Neuronal stem cell (in vitro differentiated cells): ENCODE measurements at places on chromosomes 4 and X.

GRCh38 chrX:21740329-21741274, 17.3 kb downstream of the SMPX start:
- H3K27ac ChIP-seq, result no peak overlapping the region
- H3K27me3 ChIP-seq, result no peaks in the 10 kb centered on the region
- no peak overlapping the region for H3K4me3 ChIP-seq
- no peaks in the 10 kb centered on the region for H3K36me3 ChIP-seq

DNA sequence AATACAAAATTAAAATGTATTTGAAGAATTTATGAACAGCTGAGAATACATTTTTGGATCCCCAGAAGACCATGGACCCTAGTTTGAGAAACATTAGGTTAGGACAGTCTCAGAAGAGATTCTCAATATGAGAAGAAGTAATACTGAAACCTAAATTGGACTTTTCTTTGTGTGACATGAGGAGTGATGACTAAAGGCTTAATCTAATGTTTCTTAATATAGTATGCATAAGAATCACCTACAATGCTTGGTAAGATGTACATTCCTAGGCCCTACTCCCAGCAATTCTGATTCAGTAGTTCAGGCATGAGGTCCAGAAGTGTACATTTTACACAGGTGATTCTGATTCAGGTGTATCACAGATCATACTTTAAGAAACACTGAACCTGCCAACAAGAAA, 31.6 kb upstream of the HUWE1 start:
- H3K27me3 ChIP-seq, result no peaks in the 10 kb centered on the region
- H3K36me3 ChIP-seq, result no peaks in the 10 kb centered on the region
- no peak overlapping the region for H3K27ac ChIP-seq
- no peaks in the 10 kb centered on the region for H3K4me1 ChIP-seq
- H3K4me3 ChIP-seq, result no peak overlapping the region

GRCh38 chr4:25860586-25861279, 2.1 kb downstream of the SEL1L3 start:
- no peak overlapping the region for H3K4me3 ChIP-seq
- DNase-seq, result no peak
- no peak overlapping the region for H3K27ac ChIP-seq
- H3K4me1 ChIP-seq, result peaks cover 9% of the 10 kb centered on the region

- no peak overlapping the region for H3K27ac ChIP-seq
- H3K36me3 ChIP-seq, result no peaks in the 10 kb centered on the region
- H3K27me3 ChIP-seq, result no peaks in the 10 kb centered on the region
- H3K4me1 ChIP-seq, result peaks cover 22% of the 10 kb centered on the region
- DNase-seq, result no peak
- peak overlapping the region; percentile 4 for H3K4me3 ChIP-seq
Measured at GRCh38 chr4:128600996-128601871, 208.3 kb upstream of the JADE1 start.

- no peak for DNase-seq
- H3K4me1 ChIP-seq, result no peaks in the 10 kb centered on the region
- peaks cover 24% of the 10 kb centered on the region for H3K27me3 ChIP-seq
- no peaks in the 10 kb centered on the region for H3K36me3 ChIP-seq
- H3K4me3 ChIP-seq, result no peak overlapping the region
Measured at GRCh38 chrX:136549226-136549625, 17.2 kb downstream of the VGLL1 start.

DNA sequence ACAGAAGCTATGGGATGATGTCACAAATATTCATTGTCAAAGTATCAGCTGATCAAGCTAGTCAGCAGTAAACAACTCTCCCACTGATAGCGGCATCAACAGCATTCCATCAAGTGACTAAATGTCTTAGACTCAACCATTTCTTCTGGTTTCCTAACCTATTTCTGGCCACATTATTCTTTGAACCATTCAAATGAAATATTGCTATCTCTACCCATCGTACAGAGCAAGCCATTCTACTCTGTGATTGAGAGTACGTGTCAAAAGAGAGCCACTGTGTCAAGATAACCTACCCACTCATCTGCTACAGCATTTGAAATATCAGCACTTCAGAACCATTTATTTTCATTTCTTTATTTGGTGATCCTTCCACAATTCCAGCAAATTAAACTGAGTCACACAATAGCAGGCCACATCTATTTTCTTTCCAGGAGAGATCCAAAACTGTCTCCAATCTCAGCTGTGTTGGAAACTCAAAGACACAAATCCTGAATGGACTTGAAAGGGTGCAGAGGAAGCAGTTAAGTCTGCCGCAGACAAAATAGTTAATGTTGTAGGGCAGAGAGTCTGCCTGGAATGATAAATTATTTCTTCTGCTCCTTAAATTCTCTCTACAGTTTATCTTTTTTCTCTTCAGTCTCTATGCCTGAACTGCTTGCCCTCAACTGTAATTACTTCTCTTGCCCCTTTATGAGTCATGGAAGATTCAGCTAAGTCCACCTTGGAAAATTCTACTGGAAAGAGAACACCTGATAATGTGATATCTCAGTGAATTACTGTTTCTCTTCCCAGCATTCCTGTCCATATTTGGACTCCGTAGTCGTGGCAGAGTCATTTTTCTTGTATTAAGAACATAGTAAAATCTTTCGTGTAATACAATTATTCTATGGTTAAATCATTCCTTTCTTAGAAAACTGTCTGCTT, 364.8 kb downstream of the PDGFC start:
- no peaks in the 10 kb centered on the region for H3K4me1 ChIP-seq
- no peaks in the 10 kb centered on the region for H3K36me3 ChIP-seq
- no peak for DNase-seq
- H3K4me3 ChIP-seq, result no peak overlapping the region
- H3K27ac ChIP-seq, result no peak overlapping the region

- no peak for DNase-seq
- H3K4me1 ChIP-seq, result no peaks in the 10 kb centered on the region
- no peaks in the 10 kb centered on the region for H3K36me3 ChIP-seq
- no peaks in the 10 kb centered on the region for H3K27me3 ChIP-seq
Measured at GRCh38 chr4:91366554-91366953, 937.2 kb upstream of the GRID2 start.

DNA sequence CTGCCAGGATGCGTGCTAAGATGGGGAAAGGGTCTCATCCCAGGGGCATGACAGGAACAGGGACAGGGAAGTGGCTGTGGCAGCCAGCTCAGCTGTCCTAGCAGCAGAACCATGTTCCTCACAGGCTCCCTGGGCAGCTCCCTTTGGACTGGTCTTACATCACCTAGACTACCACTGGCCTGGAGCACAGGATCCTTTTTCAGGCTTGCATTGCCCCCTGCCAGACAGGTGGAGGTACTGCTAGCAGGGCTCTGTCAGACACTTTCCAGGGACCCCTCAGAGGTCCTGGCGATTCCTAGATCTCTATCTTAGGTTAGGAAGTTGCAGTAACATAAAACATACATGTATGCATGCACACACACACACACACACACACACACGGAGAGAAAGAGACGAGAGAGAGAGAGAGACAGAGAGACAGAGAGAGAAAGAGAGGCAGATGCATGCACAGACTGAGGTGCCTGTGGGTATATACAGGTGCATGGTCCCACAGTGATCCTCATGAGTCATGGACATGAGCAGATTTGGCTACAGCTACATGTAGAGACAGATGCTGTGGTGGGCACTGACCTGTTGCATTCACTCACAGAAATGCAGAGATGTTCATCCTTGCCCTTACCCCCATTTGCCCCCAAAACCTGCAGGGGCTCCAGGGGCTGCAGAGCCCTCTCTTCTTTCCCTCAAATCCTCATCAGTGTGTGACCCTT, 63.6 kb downstream of the STARD8 start:
- H3K4me3 ChIP-seq, result no peak overlapping the region
- DNase-seq, result no peak
- no peak overlapping the region for H3K27ac ChIP-seq
- peaks cover 5% of the 10 kb centered on the region for H3K4me1 ChIP-seq
- no peaks in the 10 kb centered on the region for H3K36me3 ChIP-seq

DNA sequence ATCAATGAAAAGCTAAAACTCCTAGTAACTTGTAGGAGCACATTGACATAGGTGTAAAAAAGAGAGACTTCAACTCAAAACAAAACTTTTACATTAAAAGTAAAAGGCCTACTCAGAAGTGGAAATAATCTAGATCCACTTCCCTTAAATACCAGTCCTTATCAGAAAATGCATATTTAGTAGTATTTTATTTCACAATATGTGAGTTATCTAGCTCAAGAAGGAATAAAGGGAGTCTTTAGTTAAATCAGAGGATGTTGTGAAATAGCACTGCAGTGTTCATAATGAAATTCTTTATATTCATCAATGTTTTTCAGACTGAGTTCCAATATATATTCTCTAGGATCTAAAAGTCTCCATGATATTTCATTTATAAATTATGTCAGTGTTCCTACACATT, 715.0 kb downstream of the GRID2 start:
- H3K4me3 ChIP-seq, result no peak overlapping the region
- H3K27me3 ChIP-seq, result no peaks in the 10 kb centered on the region
- no peak overlapping the region for H3K27ac ChIP-seq
- H3K4me1 ChIP-seq, result no peaks in the 10 kb centered on the region
- H3K36me3 ChIP-seq, result no peaks in the 10 kb centered on the region

GRCh38 chrX:11435568-11435967, 142.4 kb downstream of the AMELX start:
- no peaks in the 10 kb centered on the region for H3K4me1 ChIP-seq
- DNase-seq, result no peak
- H3K4me3 ChIP-seq, result no peak overlapping the region
- no peak overlapping the region for H3K27ac ChIP-seq

GRCh38 chr4:142901166-142901662, 55.1 kb upstream of the INPP4B start:
- no peak overlapping the region for H3K27ac ChIP-seq
- H3K27me3 ChIP-seq, result no peaks in the 10 kb centered on the region

GRCh38 chrX:142204522-142205433, at the start of gene MAGEC2:
MAGEC2 (minus strand) TSS chrX:142205290; CDS start chrX:142203987, 1,303 bp downstream.
- H3K27ac ChIP-seq, result no peak within 1 kb of the TSS
- no peaks in the 10 kb centered on the region for H3K27me3 ChIP-seq
- no peaks in the 10 kb centered on the region for H3K36me3 ChIP-seq

DNA sequence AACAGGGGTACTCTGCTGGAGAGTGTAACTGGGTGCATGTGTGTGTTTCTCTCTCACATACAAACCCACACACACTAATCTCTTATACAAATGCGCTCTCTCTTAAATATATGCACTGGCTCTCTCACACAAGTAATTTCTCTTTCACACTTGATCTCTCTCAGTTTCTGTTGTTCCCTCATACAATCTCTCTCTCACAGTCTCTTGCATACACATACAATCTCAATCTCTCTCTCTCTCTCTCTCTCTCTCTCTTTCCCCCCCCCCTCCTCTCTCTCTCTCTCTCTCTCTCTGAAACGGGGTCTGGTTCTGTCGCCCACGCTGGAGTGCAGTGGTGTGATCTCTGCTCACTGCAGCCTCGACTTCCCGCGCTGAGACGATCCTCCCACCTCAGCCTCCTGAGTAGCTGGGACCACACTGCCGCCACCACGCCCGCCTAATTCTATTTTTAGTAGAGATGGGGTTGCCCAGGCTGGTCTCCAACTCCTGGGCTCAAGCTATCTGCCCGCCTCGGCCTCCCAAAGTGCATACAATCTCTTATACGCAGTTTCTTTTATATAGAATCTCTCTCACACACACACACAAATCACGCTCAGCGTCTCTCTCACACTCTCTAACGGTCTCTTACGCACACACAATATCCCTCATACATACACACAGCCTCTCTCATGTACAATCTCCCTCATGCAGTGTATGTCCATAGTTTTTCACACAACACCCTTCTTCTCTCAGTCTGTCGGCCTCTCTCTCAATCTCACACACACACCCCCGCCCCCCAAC, 518 bp upstream of the FAM241A start:
- no peak overlapping the region for H3K27ac ChIP-seq
- H3K4me3 ChIP-seq, result no peak overlapping the region
- no peaks in the 10 kb centered on the region for H3K4me1 ChIP-seq
- DNase-seq, result no peak
- no peaks in the 10 kb centered on the region for H3K36me3 ChIP-seq
